ENCODE measurements at places on chromosomes 11 and 22.

GRCh38 chr11:133937015-133937414 is 19.8 kb downstream of the IGSF9B start:
- DNase-seq = no peak

GRCh38 chr11:72075109-72075508 is 5.2 kb downstream of the NUMA1 start:
- DNase-seq = peak; percentile 46

GRCh38 chr11:63764340-63764678 is 4.3 kb downstream of the ZFTA start:
- no peak for DNase-seq

- DNase-seq = no peak
Observed at GRCh38 chr11:95520369-95521132, 269.0 kb downstream of the FAM76B start.

DNA sequence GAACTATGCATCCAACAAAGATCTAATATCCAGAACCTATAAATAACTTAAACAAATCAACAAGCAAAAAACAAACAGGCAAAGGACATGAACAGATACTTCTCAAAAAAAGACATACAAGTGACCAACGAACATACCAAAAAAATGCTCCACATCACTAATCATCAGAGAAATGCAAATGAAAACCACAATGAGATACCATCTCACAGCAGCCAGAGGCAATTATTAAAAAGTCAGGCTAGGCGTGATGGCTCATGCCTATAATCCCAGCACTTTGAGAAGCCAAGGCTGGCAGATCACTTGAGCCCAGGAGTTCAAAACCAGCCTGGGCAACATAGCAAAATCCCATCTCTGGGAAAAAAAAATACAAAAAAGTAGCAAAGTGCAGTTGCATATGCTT is 10.7 kb downstream of the SAA4 start:
- no peak for DNase-seq

DNA sequence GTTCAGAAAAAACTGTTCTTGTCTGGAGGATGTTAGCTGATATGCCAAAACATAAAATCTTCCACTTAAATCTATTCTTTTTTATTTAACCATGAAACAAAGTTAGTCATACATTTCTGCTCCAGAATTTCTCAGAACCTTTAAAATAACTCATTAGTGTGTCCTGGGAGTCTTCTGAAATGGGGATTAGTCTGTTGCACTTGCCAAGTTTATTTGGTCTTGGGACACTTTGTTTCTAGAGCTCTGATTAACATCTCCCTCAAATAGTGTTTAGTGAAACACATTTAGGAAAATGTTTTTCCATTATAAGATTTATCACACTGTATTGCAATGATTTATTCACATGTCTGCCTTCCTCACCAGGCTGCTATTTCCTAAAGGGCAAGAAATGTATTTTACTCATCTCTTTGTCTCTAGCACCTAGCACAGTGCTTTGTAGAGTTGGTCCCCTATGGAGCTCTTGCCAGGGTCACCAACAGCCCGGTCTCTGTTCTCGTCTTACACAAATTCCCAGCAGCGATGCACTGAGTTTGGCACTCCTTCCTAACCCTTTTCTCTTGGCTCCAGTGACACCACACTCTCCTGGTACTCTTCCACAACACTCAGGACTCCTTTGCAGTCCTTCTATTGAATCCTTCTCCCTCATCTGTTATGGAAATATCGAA is 189.2 kb downstream of the CSNK2A3 start:
- no peak for DNase-seq

- DNase-seq = peak; percentile 71
Observed at GRCh38 chr11:13338019-13338426, 60.4 kb downstream of the BMAL1 start.

DNA sequence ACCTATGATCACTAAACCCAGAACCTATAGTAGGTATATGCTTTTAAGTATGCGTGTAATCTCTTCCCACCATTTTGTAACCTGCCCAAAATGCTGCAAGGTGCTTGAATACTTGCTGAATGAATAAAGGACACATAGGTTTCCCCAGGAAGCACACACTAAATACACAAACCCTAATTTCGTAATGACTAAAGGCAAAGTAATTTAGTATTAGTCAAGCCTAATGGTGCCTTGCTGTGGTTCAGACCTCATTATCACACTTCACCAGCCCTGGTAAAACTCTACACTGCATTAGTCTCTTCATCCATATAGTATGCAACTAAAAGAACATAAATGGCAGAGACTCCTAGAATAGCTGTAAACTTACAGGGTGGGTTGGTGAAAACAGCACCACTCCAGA is 289.0 kb upstream of the PITPNB start:
- peak; percentile 52 for DNase-seq

DNA sequence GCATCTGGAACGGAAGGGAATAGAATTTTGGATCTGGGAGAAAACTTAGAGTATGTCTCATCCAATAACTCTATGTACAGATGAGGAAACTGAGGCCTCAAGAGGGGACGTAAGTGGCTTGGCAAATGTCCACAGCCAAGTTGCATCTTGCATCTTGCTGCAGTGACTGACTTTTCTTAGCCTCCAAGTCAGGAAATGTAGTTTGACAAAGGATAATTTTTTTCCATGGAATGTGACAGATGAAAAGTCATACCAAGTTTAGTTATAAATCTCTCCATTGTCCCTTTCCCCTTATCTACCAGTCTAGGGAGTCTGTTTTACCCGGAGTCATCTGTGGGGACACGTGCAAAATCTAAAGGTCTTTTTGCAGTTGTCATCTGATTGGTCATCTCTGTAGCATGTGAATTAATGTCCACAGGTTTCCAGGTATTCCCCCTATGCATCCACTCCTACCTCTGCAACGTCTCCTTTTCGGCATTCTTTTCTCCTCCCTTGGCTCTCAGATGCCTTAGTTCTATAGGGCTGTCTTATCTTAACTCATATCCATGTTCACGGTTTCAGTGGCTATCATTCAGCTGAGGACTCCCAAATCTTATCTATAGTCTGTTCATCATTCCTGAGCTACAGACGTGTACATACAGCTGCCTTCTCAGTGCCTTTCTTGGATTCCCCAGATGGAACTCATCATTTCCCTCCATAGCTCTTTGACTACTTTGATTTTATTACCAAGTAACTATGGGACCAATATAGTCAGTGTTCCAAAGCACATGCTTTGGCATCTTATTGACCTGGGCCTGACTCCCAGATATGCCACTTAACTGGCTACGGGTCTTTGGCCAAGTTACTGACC is 139.5 kb upstream of the TIMP3 start:
- peak; percentile 79 for DNase-seq

GRCh38 chr11:129973068-129973467 is 29.6 kb downstream of the PRDM10 start:
- no peak for DNase-seq

- DNase-seq = no peak
Observed at GRCh38 chr11:111912535-111912934, at the start of gene HSPB2. Gene HSPB2 (plus strand): TSS chr11:111912734. CDS start chr11:111912830, 96 bp downstream.

GRCh38 chr11:113867843-113868503 is 7.4 kb downstream of the USP28 start:
- DNase-seq = no peak

GRCh38 chr11:121419836-121420235 is 32.3 kb upstream of the SORL1 start:
- DNase-seq = no peak

DNA sequence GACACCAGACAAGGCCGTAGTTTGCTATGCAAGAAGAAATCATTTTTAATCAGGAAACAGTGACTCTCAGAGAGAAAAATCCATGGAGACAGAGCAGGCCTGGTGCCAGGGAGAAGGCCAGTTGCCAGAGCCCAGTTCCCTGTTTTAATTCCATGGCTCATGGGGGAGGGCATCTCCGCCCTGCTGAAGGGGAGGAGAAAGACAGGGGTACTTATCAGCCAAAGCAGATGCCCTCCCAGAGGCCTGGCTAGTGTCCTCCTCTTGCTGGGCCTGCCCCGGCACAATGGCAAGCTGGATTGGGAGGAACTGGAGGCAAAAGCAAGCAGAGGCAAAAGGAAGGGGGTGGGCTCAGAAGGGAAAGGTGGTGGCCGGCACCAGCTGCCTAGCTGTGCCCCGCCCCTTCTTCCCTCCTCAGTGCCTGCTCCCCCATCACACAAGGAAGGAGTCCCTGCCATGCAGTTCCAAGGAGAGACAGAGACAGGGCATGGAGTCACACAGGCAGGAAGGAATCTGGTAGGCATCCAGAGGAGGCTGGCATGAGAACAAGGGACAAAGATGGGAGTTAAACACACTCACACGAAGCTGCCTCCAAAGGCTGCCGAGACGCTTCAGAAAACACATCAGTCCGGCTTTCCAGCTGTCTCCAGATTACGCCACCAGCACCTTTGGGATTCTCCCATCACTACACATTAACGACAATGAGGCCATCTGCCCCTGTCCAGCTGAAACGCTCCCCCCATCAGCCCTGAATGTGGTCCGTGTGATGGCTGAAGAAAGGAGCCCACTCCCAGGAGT is 591.8 kb downstream of the BUD13 start:
- DNase-seq = no peak

DNA sequence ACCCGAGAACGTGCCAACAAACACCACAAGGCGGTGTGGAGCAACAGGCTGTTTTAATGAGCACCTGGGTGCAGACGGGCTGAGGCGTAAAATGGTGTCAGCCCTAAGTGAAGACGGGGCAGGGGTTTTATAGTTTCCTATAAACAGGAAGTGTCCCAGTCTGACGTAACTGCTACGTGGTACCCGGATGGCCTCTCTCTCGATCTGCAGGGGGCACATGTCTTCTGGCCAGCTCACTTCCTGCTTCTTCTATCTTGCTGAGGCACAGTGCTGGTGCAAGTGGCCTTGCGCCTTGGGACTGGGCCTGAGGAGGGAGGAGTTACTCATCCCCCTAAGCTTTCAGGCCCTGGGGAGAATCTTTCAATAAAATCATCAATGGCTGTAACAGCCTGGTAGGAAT is 20.9 kb downstream of the OOSP3 start:
- peak; percentile 78 for DNase-seq

DNA sequence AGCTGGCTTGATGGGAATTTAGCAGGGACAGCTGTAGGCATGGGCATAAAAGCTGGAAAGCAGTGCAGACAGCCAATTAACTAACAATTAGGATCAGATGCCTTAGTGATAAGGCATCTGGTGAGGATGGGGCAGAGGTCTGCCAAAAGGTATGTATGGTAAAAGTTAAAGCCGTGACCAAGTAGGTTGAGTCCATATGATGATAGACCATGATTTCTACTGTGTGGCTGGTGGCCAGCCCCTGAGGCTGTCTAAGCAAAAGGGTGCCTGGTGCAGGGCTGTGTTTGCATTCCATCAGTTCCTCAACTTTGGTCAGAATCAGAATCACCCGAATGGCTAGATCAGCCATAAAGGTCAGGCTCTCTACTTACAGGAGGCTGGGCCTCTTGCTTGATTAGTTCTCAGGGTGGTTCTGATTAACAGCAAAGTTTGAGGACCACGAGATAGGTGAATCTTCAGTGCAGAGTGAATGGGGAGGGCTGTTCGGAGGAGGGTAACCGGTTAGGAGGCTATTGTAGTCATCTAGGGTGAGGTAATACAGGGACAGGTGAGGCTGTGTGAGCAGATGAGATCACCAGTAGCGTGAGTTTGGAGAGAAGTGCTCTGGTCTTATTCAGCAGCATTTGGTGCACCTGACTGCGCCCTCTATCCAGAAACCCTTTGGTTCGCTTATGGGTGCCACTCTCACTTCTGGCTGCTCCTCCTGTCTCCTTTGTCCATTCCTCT is 27.2 kb downstream of the PPFIBP2 start:
- DNase-seq = peak; percentile 43

GRCh38 chr22:22395245-22395644 is 113.3 kb downstream of the ZNF280B start:
- DNase-seq = no peak

DNA sequence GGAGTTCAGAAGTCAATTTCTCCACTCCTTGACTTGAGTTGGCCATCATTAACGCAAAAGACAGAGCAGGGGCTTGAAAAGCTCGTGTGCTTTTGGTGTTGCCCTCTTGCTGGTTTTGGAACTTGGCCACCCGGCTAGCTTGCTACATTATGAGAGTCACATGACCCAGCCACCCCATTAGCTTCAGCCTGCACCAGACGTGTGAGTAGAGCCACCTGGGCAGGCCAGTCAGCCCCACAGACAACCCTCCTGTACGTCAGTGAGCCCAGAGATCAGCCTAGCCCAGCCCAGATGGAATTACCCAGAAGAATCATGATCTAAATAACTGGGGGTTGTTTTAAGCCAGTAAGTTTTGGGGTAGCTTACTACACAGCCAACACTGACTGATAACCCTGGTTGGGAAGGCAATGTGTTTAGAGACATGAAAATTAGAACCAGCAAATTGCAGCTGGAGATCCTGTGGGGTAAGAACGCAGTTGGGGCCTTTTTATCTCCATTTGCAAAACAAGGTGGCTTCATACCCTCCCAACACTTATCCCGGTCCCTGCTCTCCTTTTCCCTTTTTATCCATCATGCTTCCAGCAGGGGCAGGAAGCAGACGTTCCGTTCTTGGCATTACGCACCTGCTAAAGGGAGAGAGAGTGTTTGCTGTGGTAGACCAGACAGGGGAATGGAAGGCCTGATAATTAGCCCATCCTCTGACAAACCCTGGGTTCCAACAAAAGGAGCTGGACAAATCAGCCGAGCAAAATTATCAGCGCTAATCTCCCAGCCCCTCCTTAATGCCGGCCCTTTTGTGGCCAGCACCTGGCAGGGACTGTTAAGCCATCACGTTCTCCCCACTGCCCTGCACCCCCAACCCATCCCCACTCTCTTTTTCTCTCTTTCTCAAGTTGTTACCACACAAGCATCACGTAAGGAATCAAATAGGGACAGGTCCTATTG is 548.7 kb upstream of the CADM1 start:
- no peak for DNase-seq

DNA sequence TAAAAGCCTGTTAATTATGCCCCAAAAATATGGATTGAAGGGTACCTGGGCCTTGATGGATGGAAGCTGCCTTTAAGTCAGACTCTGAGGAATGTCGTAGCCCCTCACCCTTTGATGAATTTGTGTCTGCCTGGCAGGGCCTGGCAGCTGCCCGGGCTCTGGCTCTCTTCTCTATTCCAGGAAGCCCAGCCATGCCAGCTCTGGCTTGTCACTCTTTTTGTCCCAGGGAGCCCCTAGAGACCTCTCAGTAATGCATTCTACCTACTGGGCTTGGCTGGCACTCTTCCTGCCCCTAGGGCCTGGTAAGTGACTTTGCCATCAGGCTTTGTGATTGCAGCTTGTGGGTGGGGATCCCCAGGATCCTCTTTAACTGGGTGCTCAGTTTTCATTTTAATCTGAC is 103.8 kb downstream of the GRIK4 start:
- no peak for DNase-seq

GRCh38 chr11:59918987-59919589 is 19.1 kb upstream of the OOSP1 start:
- peak; percentile 76 for DNase-seq

- peak; percentile 17 for DNase-seq
Observed at GRCh38 chr11:83195143-83195466, 1.6 kb downstream of the ANKRD42 start.

- no peak for DNase-seq
Observed at GRCh38 chr11:40401132-40401853, 1058.2 kb downstream of the LRRC4C start.

DNA sequence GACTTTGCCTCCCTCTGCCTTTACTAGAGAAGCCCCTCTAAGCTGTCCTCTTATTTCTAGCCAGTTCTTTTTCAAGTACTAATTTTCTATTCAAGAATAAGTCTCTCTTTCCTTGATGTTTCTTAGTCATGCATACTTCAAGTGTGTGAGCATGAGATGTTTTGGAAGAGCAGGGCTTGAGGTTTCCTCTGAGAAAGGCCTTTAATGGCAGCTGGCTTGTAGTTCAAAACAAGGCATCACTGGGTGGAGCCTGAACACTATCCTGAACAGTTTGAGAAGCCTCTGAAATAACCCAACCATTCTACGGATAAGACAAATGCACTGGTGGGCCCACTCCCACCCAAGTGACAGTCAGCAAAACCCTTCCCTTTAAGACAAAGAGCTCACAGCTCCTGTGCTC is 37.6 kb downstream of the CLDN25 start:
- DNase-seq = no peak
